Ureter (tissue), 1 donor: ENCODE measurements at places on chromosomes 7 and 10. TPM values are rescaled to one million over a fixed set of nuclear protein-coding genes. Genes with fewer than 3 reads are reported as not detected.

DNA sequence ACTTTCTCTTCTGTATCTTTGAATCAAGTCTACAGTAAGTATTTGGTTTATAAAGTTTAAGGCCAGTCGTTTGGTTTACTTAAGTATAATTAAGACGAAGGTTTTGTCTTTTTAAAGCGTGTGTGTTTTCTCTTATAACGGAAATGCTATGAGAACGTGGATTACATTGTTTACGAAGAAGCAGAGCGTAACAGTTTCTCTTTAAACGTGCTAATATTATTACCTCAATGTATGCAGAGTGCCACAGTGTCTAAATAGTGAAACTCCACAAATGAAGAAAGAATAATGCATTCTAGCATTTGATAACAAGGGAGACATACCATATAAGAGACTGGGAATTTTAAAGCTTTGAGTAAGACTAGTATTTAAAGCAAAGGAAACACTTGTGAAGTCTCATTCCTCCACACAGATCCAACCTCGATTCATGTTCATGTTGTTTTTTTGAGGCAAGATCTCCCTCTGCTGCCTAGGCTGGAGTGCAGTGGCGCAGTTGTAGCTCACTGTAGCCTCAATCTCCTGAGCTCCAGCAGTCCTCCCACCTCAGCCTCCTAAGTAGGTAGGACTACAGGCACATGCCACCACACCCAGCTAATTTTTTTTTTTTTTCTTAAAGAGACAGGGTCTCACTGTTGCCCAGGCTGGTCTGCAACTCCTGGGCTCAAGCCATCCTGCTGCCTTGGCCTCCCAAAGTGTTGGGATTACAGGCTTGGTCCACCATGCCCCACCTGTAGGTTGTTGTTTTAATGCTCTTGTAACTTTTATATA lies 75.1 kb downstream of the ANKRD61 start:
- DNase-seq: no peak

DNA sequence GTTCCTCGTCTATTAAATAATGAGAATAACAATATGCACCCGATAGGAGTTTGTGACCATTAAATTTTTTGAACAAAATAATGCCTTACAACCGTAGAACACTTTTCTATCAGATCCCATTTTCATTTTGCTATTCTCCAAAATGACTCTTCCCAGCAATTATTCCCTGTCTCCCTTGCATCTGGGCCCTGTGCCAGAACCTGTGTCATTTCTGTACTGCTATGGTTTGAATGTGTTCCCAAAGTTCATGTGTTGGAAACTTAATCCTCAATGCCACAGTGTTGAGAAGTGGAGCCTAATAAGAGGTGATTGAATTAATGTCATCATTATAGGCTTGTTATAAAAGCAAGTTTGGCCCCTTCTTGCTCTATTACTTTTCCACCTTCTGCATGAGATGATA lies 33.2 kb upstream of the SMNDC1 start:
- DNase-seq: no peak

- DNase-seq: no peak
Observed at GRCh38 chr10:110539091-110539490, 28.4 kb upstream of the SMC3 start.

PRRT4 gene
- 0.49 TPM for total RNA-seq

SPDYE8 gene
- total RNA-seq: not detected

LEP gene
- total RNA-seq: 0.89 TPM
